ENCODE measurements at places on chromosomes 7 and 10. TPM values are rescaled to one million over a fixed set of nuclear protein-coding genes. Genes with fewer than 3 reads are reported as not detected.

DNA sequence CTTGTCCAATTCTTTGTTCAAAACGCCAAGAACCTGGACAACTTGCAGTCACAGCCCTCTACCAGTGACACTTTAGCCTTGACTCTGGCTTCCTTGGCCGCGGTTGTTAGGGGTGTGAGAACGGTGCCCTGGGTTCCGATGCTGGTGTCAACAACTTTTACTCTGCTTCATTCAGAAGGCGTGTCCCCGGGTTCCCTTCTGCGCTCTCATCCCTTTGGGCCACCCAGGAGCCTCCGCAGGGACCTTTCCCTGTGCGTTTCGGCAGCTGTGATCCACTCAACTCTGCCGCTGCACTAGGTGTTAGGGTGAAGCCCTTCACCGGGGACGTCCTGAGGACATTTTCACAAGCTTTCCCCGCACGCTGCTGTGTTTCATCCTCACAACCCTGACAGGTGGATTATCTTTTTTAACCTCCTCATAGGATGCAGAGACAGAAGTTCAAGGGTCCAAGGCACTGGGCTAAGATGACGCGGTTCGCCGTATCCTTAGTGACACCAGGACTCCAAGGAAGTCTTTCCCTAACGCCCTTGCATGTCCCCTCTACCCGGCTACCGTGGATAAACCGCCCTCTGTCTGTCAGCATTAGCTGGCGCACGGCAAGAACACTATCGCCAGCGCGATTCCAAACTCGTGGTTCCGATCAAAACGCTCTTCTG, 133.5 kb upstream of the SHH start:
- no peaks in the 10 kb centered on the region for H3K36me3 ChIP-seq
- H3K27me3 ChIP-seq = no peaks in the 10 kb centered on the region
- no peak overlapping the region for H3K27ac ChIP-seq
- H3K4me1 ChIP-seq = no peaks in the 10 kb centered on the region
- no peak for DNase-seq

Gene LRCH4
- total RNA-seq = 33.5 TPM

Gene MKX
- not detected for total RNA-seq

GRCh38 chr7:33950047-33950714, 44.8 kb downstream of the BMPER start:
- DNase-seq = no peak
- H3K27ac ChIP-seq = no peak overlapping the region
- H3K36me3 ChIP-seq = no peaks in the 10 kb centered on the region
- H3K4me1 ChIP-seq = no peaks in the 10 kb centered on the region
- H3K4me3 ChIP-seq = no peak overlapping the region

Gene ZCCHC24
- 0.61 TPM for total RNA-seq
